Glutamatergic neuron (in vitro differentiated cells): ENCODE measurements at places on chromosomes 13 and 19. TPM values are rescaled to one million over a fixed set of nuclear protein-coding genes. Genes with fewer than 3 reads are reported as not detected.

Gene TYROBP
- total RNA-seq: not detected

Gene PODNL1
- total RNA-seq: 8.9 TPM

Gene GCDH
- total RNA-seq: 34.2 TPM

Gene S1PR4
- total RNA-seq: not detected

Gene ZNF285
- 5.2 TPM for total RNA-seq

Gene APLP1
- 618 TPM for total RNA-seq

Gene KIR3DL1
- total RNA-seq: not detected

Gene HNRNPUL1
- 201 TPM for total RNA-seq

Gene SYT3
- 15.6 TPM for total RNA-seq

Gene TMEM272
- 0.59 TPM for total RNA-seq

Gene PIK3R2
- 36.4 TPM for total RNA-seq

Gene SCEL
- total RNA-seq: not detected

Gene ZNF284
- 3.9 TPM for total RNA-seq

Gene C5AR2
- not detected for total RNA-seq

Gene ZNF850
- total RNA-seq: 3.8 TPM

Gene TNFRSF19
- total RNA-seq: 188 TPM

Gene ARID3A
- total RNA-seq: 148 TPM

Gene PTH2
- total RNA-seq: 2.5 TPM

Gene RNF225
- total RNA-seq: 0.44 TPM

Gene CHAF1A
- 20.5 TPM for total RNA-seq

Gene ZNF66
- total RNA-seq: 20.0 TPM

Gene CFAP97D2
- total RNA-seq: not detected

Gene PLIN5
- 0.54 TPM for total RNA-seq

Gene ZNF57
- total RNA-seq: 2.7 TPM

Gene LATS2
- 2.2 TPM for total RNA-seq

Gene CCDC122
- total RNA-seq: 5.3 TPM

Gene NPAS1
- total RNA-seq: 1.7 TPM

Gene RFPL4AL1
- total RNA-seq: 0.96 TPM

Gene PLEKHF1
- 0.96 TPM for total RNA-seq

Gene ZNF724
- 14.6 TPM for total RNA-seq

Gene GRK1
- 1.2 TPM for total RNA-seq

Gene FXYD5
- 5.3 TPM for total RNA-seq

Gene DZIP1
- 18.1 TPM for total RNA-seq

Gene EMP3
- total RNA-seq: 6.5 TPM

Gene DAPK3
- 221 TPM for total RNA-seq

Gene SIGLEC10
- not detected for total RNA-seq

Gene SELENOV
- 9.9 TPM for total RNA-seq

Gene ZNF681
- total RNA-seq: 8.1 TPM

Gene C1QTNF9
- not detected for total RNA-seq
